Stimulated activated CD4-positive, alpha-beta T cell treated with anti-CD3 and anti-CD28 coated beads, Interleukin-1b, Interleukin-23, amount 100 ng/mL, for 1 hour (primary cell): ENCODE measurements at places on chromosomes 16 and 17.
A peak's percentile ranks its signal among the peaks of the same experiment; 100 is the strongest.

- no peak for DNase-seq
These were observed 67.1 kb upstream of the NLK start for GRCh38 chr17:27975146-27976011.

DNA sequence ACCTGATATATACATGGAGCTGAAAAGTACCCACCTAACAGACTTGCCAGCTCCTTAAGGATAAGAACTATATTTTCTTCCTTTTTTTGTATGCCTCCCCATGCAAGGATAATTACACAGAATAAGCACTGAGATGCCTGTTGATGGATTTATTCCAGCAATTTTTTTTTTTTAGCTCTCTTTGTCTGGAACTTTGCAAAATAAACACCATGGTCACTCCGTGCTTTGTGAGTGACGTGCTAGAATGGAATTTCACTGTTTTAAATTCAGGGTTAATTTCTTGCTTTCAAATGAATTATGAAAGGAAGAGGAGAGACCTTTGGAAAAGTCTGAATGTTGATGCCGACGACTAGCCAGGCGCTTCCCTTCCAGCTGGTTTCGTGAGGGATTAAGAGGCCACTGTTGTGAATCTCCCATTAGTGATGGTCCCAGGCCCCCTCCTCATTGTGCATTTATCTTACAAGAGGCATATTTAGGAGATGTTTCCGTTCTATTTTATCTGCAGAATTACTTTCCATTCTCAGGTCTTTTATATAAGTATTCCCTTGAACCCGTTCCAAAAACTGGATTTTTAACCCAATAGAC is 529.1 kb downstream of the WWOX start:
- DNase-seq = no peak

- DNase-seq = no peak
These were observed 6.3 kb downstream of the TERF2IP start for GRCh38 chr16:75653922-75654321.

GRCh38 chr16:15556130-15556529 is 86.8 kb downstream of the MARF1 start:
- DNase-seq = no peak

- DNase-seq = no peak
These were observed 268.8 kb downstream of the SEC14L1 start for GRCh38 chr17:77409282-77410161.

- no peak for DNase-seq
These were observed 93.4 kb upstream of the TNRC6A start for GRCh38 chr16:24635900-24636610.

DNA sequence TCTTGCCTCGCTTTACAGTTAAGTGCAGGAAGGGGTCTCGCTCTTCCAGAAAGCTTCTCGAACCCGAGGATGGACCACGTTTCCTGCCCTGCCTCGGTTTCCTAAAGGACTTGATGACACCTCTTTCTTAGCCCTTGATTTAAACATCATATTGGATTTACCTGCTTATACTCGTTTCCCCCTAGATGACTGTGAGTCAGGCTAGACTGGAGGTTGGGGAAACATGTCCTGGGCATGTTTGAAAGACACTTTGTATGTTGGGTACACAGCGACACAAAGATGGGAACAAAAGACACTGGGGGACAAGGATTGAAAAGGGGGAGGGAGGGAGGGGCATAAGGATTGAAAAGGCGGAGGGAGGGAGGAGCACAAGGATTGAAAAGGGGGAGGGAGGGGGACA is 30.0 kb downstream of the SDK2 start:
- DNase-seq = no peak

- no peak for DNase-seq
These were observed 169.7 kb upstream of the ZFHX3 start for GRCh38 chr16:73217654-73218053.

- DNase-seq = no peak
These were observed 608 bp upstream of the TRIM37 start for GRCh38 chr17:59107306-59107670.

DNA sequence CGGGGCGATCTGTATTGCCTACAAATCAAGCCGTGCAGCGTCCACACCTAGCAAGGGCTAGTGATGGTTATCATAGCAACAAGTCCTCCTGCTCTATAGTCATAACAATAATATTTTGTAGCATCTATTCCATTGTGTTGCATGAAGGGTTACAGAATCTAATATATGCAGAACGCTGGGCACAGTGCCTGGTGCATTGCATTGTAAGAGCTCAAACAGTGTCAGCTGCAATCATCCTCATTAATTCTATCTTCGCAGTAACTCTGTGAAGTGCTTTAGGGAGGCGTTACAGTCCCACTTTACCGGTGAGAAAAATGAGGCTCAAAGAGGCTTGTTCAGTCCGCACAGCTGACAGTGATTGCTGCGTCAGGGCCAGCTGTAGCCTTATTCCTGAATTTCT is 149.4 kb downstream of the RBFOX1 start:
- DNase-seq = no peak

GRCh38 chr16:35746281-35746962 is 2287.0 kb downstream of the TP53TG3F start:
- no peak for DNase-seq

- DNase-seq = no peak
These were observed 6.4 kb downstream of the SIAH1 start for GRCh38 chr16:48378836-48379235.

- DNase-seq = no peak
These were observed 12.9 kb downstream of the G6PC1 start for GRCh38 chr17:42913522-42913921.

GRCh38 chr17:29037739-29038084 is 5.2 kb upstream of the PIPOX start:
- no peak for DNase-seq

DNA sequence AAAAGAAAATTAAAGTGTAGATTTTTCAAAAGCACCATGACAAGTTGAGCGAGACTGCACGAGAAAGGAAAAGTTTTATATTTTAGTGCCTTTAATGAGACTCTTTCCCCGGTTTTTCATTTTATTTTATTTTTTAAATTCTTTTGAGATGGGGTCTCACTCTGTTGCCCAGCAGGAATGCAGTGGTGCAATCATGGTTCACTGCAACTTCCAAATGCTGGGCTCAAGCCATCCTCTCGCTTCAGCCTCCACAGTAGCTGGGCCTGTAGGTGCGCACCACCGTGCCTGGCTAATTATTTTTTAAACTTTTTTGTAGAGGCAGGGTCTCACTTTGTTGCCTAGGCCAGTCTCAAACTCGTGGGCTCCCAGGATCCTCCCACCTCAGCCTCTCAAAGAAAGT is 5.7 kb upstream of the ATP2A3 start:
- no peak for DNase-seq

GRCh38 chr16:49800876-49801275 is 55.0 kb downstream of the ZNF423 start:
- DNase-seq = no peak

- no peak for DNase-seq
These were observed 21.9 kb upstream of the PHAF1 start for GRCh38 chr16:67087803-67088202.

DNA sequence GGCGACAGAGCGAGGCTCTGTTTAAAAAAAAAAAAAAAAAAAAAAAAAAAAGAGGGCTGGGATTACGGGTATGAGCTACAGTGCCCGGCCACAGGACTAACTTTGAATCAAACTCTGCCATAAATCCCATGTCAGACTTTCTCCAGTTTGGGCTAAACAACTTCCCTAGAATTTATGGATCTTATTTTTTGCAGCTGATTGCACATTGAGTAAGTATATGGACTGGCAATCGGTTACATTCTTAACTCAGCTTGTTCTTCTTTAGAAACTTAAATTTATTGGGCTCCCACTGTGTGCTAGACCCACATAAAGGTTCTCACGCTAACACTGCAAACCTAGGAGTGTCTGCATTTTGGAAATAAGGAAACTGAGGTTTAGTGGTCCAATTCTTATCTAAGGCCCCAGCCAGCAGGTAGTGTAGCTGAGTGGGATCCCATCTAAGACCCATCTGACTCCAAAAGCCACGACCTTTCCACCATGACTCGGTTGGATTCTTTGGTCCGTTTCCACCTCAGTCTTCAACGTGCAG is 718 bp upstream of the CBFB start:
- DNase-seq = no peak

GRCh38 chr16:24540602-24541210 is 1.3 kb downstream of the RBBP6 start:
- no peak for DNase-seq

GRCh38 chr17:82096709-82097183 is 1.3 kb downstream of the FASN start:
- no peak for DNase-seq

GRCh38 chr17:335691-336090 is 16.9 kb downstream of the RPH3AL start:
- DNase-seq = no peak

GRCh38 chr17:40035162-40035559 is 19.0 kb downstream of the MED24 start:
- DNase-seq = no peak

GRCh38 chr17:73560661-73561060 is 83.6 kb downstream of the SDK2 start:
- no peak for DNase-seq

GRCh38 chr17:49691086-49691676 is 13.3 kb upstream of the SPOP start:
- no peak for DNase-seq

GRCh38 chr17:58331815-58332777 is 3.5 kb upstream of the TSPOAP1 start:
- DNase-seq = peak; percentile 90

GRCh38 chr16:12147681-12148080 is 171.1 kb downstream of the SNX29 start:
- no peak for DNase-seq

DNA sequence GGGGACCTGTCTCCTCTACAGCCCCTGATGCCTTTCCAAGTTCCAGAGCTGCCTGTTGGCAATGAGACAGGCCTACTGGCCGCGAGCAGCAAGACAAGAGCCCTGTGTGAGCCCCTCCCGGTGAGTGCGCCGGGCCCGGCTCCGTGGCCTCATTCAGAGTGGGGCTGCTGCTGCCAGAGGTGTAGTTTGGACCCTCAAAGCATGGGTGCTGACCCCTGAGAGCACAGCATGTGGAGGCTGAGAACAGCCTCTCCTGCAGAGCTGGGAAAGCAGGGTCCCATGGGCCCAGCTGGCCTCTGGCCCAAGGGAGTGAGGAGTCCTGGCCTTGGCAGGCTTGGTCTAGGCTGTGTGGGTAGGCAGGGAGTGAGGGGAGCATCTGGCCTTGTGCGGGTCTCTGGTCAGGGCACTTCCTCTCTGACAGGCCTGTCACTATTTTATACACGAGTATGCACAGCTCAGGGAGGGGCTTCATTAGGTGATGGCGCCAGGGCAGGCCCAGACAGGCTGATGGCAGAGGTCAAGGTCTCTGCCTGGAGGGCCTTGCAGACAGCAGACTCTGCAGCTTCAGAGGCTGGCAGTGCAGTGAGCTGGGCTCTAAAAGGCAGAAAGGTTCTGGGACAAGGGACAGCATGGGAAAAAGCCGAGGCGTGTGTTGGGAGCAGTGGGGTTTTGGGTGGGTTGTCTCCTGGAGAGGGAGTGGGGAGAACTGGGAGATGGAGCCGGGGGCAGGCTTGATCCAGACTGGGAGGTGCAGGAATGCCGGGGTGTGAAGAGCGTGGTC is 43.4 kb downstream of the ADCY7 start:
- no peak for DNase-seq
